Activated naive CD4-positive, alpha-beta T cell treated with anti-CD3 and anti-CD28 coated beads, Interleukin-2, amount 50 U/mL, for 72 hours (primary cell): ENCODE measurements at places on chromosomes 1 and 21. TPM values are rescaled to one million over a fixed set of nuclear protein-coding genes. Genes with fewer than 3 reads are reported as not detected.

- no peak for DNase-seq
Measured at GRCh38 chr21:33492571-33492970, 1.1 kb upstream of the DNAJC28 start.

DNA sequence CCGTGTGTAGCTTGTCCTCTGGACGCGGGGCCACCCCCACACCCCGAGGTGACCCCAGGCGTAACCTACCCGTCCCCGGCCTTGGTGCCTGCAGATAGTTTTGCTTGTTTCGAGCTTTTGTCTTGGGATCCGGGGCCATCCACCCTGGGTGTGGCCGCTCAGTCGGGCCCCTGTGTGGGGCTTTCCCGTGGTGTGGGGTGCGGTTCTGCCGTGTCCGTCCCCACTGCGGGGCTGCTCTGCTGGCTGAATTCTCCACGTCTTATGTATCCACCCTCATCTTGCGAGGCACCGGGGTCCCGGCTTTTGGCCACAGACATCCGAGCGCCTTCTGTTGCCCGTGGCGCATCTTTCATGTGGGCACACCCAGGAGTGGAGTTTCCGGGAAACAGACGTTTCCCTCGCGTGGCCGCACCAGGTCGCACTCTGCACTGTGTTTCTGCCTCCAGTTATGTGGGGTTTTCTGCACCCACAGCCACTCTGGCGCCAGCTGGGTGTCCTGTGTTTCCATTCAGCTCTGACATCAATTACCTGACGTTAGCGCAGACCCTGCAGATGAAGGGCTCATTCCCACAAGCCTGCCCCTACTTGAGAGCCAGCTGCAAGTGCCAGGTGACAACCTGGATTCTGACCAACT lies 64.9 kb downstream of the PRKCZ start:
- DNase-seq: no peak

Gene IFI44
- total RNA-seq: 59.4 TPM

DNA sequence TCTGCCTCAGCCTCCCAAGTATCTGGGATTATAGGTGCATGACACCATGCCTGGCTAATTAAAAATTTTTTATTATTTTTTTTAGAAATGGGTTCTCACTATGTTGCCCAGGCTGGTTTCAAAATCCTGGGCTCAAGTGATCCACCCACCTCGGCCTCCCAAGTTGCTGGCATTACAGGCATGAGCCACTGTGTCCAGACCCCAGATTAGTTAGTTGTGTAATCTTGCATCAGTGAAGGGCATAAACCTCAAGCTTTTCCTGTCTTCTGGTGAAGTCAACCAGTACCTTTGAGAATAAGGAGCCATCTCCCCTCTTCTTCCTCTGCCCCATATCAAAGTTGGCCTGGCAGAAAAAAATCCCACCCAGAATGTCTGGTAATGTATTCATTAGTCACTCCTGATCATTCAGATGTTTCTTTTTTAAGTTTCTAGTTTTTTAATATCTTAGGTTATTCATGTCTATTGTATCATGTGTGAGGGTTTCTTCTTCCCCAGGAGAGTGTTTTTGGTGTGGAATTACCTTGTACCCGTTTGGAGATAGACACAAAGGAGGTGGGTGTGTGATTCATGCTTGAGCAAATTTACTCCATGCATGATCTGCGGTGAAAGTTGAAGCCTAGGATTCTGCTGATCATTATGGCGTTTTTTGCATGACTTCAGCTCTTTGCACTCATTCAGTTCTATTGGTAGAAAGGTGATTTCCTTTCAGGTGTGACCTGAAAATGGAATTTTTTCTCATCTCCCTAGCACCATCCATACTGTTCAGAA lies 144.0 kb downstream of the FMN2 start:
- DNase-seq: no peak

- DNase-seq: no peak
Measured at GRCh38 chr1:185694081-185694480, 40.1 kb upstream of the HMCN1 start.

- no peak for DNase-seq
Measured at GRCh38 chr1:153133267-153133666, 17.4 kb downstream of the SPRR2G start.

Gene CDCA8
- total RNA-seq: 82.2 TPM
